ENCODE measurements at places on chromosomes 2 and 18. TPM values are rescaled to one million over a fixed set of nuclear protein-coding genes. Genes with fewer than 3 reads are reported as not detected.

The TRABD2A gene
- polyA plus RNA-seq: 0.29 TPM

The PROM2 gene
- 1.7 TPM for polyA plus RNA-seq

The EVA1A gene
- polyA plus RNA-seq: 0.81 TPM

The TUBA3E gene
- not detected for polyA plus RNA-seq

The ACTG2 gene
- polyA plus RNA-seq: 94.0 TPM

The TWIST2 gene
- 15.1 TPM for polyA plus RNA-seq

The ZSCAN30 gene
- polyA plus RNA-seq: 22.2 TPM

The ANKRD30B gene
- 0.57 TPM for polyA plus RNA-seq

The CD226 gene
- polyA plus RNA-seq: 1.0 TPM

The GNLY gene
- polyA plus RNA-seq: 0.82 TPM

The STK17B gene
- polyA plus RNA-seq: 7.1 TPM

The CNGA3 gene
- polyA plus RNA-seq: 0.16 TPM

The DOK6 gene
- polyA plus RNA-seq: 0.24 TPM

The PRKAG3 gene
- not detected for polyA plus RNA-seq

The ESPNL gene
- polyA plus RNA-seq: not detected

The ODC1 gene
- 204 TPM for polyA plus RNA-seq

The FZD7 gene
- polyA plus RNA-seq: 1.5 TPM

The SP140 gene
- 1.9 TPM for polyA plus RNA-seq

The CFC1 gene
- polyA plus RNA-seq: not detected

The TCF7L1 gene
- 8.9 TPM for polyA plus RNA-seq

The CFAP221 gene
- polyA plus RNA-seq: 4.3 TPM

The CDH19 gene
- polyA plus RNA-seq: 4.5 TPM

The GAL3ST2 gene
- not detected for polyA plus RNA-seq

The MC2R gene
- 48.4 TPM for polyA plus RNA-seq

The ASPRV1 gene
- polyA plus RNA-seq: 0.64 TPM

The SPATA3 gene
- polyA plus RNA-seq: not detected

The RNU2-63P gene
- polyA plus RNA-seq: not detected

The SPC25 gene
- polyA plus RNA-seq: 0.71 TPM

The ZC3H6 gene
- 2.5 TPM for polyA plus RNA-seq

The ZSWIM2 gene
- polyA plus RNA-seq: not detected

The MEP1B gene
- polyA plus RNA-seq: not detected

The REG3A gene
- 0.88 TPM for polyA plus RNA-seq

The RUFY4 gene
- 0.09 TPM for polyA plus RNA-seq

The POTEC gene
- not detected for polyA plus RNA-seq

The ZNF385B gene
- polyA plus RNA-seq: 5.0 TPM

The SERPINB10 gene
- polyA plus RNA-seq: not detected

The BCL2 gene
- 1.5 TPM for polyA plus RNA-seq

The PFN4 gene
- polyA plus RNA-seq: 2.7 TPM

The FNDC4 gene
- polyA plus RNA-seq: 51.3 TPM

The ATP8B1 gene
- 13.4 TPM for polyA plus RNA-seq

The ALPG gene
- polyA plus RNA-seq: not detected

The DPP10 gene
- 7.8 TPM for polyA plus RNA-seq

The IL1F10 gene
- polyA plus RNA-seq: not detected

The TTC27 gene
- 5.7 TPM for polyA plus RNA-seq

The MAP2 gene
- polyA plus RNA-seq: 2.2 TPM

The EDAR gene
- polyA plus RNA-seq: not detected

The GATA6 gene
- polyA plus RNA-seq: 55.7 TPM

The FBXO36 gene
- polyA plus RNA-seq: 1.9 TPM

The CRYBA2 gene
- polyA plus RNA-seq: 7.2 TPM

The RAB6C gene
- 0.24 TPM for polyA plus RNA-seq

The BABAM2 gene
- 323 TPM for polyA plus RNA-seq

The ACADL gene
- polyA plus RNA-seq: 2.3 TPM

The NEU2 gene
- polyA plus RNA-seq: not detected

The TMBIM1 gene
- 63.8 TPM for polyA plus RNA-seq

The APLF gene
- 1.3 TPM for polyA plus RNA-seq

The ARHGAP15 gene
- 13.0 TPM for polyA plus RNA-seq

The TCF23 gene
- polyA plus RNA-seq: 0.03 TPM

The PAX3 gene
- polyA plus RNA-seq: not detected

Measured in adrenal gland (tissue), 19 donors.